ENCODE measurements at places on chromosomes 7 and 10. TPM values are rescaled to one million over a fixed set of nuclear protein-coding genes. Genes with fewer than 3 reads are reported as not detected.

GRCh38 chr7:1263391-1263951 lies 30.8 kb downstream of the UNCX start:
- no peak for DNase-seq

- no peak for DNase-seq
These were observed 56.5 kb downstream of the AFAP1L2 start for GRCh38 chr10:114347791-114348190.

SPDYE6 gene
- not detected for total RNA-seq

PHYHIPL gene
- total RNA-seq, result not detected

Data from activated T-helper 2 cell treated with anti-CD3 and anti-CD28 coated beads, Interferon-gamma antibody, Interleukin-2, Interleukin-4, amounts not matched to agents 10 μg/mL and 5 μg/mL and 100 μg/mL, durations not matched to agents 14 hours and 24 hours and 36 hours (primary cell).